Left lung (tissue), 14 donors: ENCODE measurements at places on chromosomes 4 and X. TPM values are rescaled to one million over a fixed set of nuclear protein-coding genes. Genes with fewer than 3 reads are reported as not detected.

GRCh38 chr4:128452415-128452814 is 164.8 kb upstream of the PGRMC2 start:
- DNase-seq = no peak

DNA sequence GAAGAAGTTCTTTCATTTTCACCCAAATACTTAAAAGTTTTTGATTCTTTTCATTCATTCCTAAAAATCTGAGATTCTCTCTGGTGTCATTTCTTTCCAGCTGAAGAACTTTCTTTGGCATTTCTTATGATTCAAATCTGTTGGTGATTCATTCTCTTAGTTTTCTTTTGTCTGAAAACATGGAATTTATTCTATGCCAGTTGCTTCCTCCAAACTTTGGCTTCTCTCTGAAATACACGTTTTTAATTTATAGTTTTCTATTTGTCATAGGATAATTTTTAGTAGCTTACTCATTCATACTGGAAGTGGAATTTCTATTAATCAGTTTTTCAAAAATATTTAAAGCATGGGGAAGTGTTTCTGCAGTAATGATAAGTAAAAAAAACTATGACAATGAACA is 1012.0 kb downstream of the RPA4 start:
- DNase-seq = no peak

- DNase-seq = no peak
Observed at GRCh38 chrX:26653050-26653449, 437.1 kb downstream of the MAGEB5 start.

DNA sequence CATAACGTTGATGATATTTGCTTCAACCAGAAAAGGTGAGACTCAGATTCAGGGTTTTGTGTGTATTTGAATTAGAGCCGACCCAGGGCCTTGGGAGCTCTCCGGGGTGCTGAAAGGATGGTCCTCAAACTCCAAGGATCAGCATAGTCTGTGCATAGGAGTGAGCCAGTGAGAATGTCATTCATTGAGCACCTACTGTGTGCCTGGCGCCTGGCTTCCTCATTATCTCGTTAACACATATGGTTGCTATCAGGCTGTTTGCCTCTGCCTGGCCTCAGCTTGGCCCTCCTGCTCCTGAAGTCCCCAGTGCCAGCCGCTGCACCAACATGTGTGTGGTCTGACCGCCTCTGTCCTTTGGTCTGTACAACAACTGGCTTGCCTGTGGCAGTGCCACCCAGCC is 25.1 kb upstream of the JAKMIP1 start:
- no peak for DNase-seq

- DNase-seq = no peak
Observed at GRCh38 chr4:36316607-36317006, 35.2 kb downstream of the DTHD1 start.

DNA sequence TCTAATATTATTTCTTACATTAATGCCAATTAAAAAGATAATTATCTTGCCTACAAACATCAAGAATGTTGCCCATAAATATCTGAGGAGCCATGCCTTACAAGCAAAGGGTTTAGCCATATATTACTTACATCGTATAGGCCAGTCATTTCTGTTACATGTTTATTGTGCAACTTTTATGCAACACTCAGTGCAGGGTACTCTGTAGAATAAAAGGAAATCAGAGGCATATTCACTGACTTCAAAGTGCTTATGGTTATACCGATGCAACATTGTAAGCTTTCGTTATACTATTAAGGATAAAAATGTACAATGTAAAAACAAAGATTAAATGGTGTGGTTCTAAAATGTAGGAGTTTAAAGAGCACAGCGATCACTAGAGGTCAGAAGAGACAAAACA is 315.9 kb downstream of the PCDH10 start:
- DNase-seq = no peak

GRCh38 chr4:143489106-143489505 is 24.4 kb upstream of the SMARCA5 start:
- DNase-seq = no peak

GAGE12F gene
- not detected for total RNA-seq

SSX3 gene
- total RNA-seq = not detected

PLP2 gene
- total RNA-seq = 241 TPM
